Activated T-cell treated with anti-CD3 and anti-CD28 coated beads, Interleukin-2, amount 50 U/mL, for 1 hour (primary cell): ENCODE measurements at places on chromosomes 4 and X.
A peak's percentile ranks its signal among the peaks of the same experiment; 100 is the strongest.

GRCh38 chr4:38993683-38994082 lies 38.5 kb downstream of the TMEM156 start:
- no peak for DNase-seq

GRCh38 chr4:108107729-108108382 lies 60.9 kb downstream of the LEF1 start:
- DNase-seq: peak; percentile 59

GRCh38 chrX:134158821-134159512 lies 78.0 kb upstream of the CCDC160 start:
- no peak for DNase-seq

DNA sequence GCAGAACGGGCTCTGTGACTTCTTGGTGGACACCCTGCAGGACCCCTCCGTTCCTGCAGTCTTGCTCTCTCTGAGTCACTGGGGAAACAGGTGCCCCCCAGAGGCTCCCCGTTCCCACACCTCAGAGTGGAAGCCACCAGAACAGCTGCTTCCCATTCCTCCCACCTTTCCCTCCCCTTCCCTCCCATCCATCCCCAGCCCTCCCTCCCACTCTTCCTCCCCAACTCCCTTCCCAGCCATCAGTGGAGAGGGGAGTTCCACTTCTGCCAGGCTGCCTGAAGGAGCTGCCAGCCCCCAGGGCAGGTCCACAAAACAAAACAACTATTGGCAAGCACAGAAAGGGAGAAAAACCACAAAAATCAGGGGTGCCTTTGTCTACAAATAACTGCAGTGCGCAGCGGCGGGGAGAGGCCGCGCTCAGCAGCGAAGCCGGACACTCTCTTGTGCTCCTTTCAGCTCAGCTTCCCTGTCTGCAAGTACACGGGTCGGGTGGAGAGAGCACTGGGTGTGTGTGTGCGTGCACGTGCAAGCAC lies 8.1 kb downstream of the SSR4 start:
- no peak for DNase-seq

GRCh38 chrX:115968436-115969252 lies 201.9 kb upstream of the AGTR2 start:
- DNase-seq: no peak

- no peak for DNase-seq
Observed at GRCh38 chrX:132532097-132532496, 43.3 kb upstream of the MBNL3 start.

GRCh38 chr4:146330392-146330791 lies 116.1 kb downstream of the REELD1 start:
- DNase-seq: no peak

DNA sequence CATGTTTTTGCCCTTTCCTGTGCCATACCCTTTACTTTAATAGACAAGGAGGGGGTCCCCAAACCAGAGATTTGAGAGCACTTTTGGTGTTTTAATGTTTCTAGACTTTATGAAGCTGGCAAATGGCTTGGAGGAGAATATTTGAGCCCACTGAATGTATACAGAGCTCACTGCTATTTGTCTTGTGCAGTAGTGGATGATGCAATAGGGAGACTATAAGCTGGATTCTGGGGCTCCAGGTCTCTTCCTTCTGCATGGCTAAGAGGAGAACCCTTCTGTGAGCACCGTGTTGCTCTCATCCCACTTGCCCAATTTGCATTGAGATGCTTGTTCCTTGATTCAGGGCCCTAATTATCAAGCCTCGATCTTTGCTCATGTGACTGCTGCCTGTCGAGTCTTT lies 8.9 kb upstream of the PUDP start:
- no peak for DNase-seq

DNA sequence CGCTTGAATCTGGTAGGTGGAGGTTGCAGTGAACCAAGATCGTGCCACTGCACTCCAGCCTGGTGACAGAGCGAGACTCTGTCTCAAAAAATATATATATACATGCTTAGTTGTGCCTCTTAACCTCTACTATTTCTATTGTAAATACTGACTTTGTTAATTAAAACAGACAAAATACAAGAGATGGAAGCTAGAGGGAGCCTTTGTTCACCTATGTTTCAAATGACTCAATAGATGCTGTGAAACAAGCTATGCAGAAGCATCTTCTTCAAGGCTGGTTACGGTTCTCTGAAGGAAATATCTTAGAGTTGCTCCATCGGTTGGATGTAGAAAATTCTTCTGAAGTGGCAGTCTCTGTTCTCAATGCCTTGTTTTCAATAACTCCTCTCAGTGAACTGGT lies 6.2 kb downstream of the NCAPG start:
- DNase-seq: no peak

DNA sequence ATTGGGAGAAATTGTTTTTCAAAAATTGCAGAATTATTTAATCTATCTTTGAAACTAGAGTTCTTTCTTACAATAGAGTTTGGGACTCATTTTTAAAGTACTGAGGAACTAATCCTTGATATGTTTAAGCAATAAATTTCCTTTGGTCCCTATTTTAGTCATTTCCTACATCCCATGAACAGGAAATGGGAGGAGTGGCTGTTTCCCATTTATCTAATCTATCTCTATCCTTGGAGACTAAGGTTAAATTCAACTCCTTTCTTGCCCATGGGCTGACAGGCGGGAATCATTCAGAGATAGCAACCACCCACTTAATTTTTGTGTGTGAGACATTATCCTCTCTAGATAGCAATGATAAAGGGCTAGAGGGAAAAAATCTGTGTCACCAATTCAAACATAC lies 131.6 kb upstream of the EMCN start:
- DNase-seq: no peak

DNA sequence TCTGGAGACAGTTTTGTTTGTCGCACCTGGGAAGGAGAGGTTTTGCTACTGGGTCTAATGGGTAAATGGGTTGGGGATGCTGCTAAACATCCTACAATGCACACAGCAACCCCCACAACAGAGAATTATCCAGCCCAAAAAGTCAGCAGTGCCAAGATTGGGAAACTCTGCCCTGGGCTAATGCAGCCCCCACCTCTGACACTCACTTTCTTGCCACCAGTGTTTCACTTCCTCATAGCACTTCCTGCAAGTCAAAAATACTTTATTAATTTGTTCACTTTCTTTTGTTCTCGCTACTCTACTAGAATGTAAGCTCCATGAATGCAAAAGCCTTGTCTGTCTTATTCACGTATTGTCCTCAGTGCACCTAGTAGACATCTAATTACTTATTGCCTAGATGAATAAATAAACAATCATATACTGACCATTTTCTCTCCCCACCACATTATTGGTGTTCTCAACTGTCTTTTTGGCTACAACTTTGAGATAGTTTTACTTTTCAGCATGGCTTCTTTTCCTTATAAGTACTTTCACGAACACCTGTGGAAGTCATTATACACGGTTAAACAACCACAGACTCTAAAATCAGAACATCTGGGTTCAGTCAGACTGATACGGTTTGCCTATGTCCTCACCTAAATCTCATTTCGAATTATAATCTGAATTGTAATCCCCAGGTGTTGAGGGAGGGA lies 82.0 kb upstream of the PITX2 start:
- no peak for DNase-seq

- DNase-seq: no peak
Observed at GRCh38 chr4:41878991-41879491, 56.2 kb upstream of the TMEM33 start.
